ENCODE measurements at places on chromosomes 2 and 18.

- no peak for DNase-seq
Measured at GRCh38 chr18:35344736-35345459, 678 bp upstream of the ZNF24 start.

GRCh38 chr18:34339155-34339554, 114.4 kb upstream of the NOL4 start:
- DNase-seq = no peak

DNA sequence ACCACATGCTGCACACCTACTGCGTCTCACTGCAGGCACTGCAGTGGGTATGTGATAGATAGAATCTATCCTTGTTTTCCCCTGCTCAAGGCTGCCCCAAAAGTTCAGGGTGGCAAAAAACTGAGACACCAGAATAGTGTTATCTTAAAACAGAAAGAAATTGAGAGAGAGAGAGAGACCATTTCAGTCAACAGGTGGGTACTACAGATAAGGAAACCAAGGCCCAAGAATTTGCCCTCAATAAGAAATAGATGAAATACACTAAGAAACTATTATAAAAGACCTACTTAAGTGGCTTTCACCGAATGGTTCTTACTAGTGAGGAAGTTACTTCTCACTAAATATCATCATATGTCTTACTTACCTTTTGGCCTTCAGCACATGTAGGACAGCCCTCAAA, 27.9 kb downstream of the EPG5 start:
- DNase-seq = no peak

- no peak for DNase-seq
Measured at GRCh38 chr2:138334323-138334722, 167.2 kb upstream of the SPOPL start.

DNA sequence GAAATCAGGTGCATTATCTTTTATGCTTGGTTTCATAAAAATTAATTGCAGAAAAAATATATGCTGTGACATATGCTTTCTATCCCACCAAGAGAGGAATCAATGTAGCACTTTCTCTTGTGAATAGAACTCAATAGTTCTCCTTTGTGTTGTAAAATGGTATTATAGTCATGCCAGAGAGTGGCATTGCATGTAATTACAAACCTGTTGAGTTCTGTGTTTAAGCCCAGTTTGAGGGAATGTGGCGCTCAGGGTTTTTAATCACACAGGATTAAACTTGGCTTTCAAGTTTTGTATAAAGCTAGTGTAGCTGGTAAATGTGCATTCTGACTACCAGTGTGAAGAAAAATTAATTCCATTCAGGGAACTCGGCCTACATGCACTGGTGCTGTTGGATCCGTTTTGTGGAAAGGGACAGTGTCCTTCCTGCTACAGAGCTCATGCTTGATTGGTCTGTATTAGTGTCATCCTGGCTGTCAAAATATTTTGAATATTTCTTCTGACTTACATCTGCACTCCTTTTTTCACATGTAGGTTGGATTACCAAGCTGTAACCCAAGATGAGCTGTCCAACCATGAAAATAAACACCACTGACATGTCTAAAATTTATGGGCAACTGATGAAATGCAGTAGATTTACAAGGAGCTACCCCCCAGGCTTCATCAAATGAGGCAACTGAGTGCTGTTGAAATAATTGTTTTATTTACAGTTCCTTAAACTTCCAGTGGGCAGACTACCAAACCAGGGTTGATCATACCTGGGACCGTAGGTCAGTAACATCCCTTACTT, 80.3 kb downstream of the SLC4A3 start:
- DNase-seq = no peak

DNA sequence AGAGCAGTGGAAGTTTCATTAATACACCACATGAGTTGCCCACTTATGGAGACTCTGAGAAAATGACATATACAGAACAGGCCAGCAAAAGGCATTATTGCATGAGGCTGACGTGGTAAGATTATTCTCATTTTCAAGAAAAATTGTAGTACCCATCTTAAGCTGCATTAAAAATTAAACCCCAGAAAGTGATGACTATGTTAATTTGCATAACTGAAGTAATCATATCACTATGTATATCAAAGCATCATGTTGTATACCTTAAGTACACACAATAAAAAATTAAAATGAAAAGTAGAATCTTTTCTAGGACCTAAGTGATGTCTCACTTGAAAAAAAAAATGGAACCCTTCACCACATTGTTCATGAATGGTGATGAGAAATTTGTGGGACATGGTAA, 32.0 kb downstream of the DNAH6 start:
- DNase-seq = no peak

GRCh38 chr2:32357318-32358110, 691 bp downstream of the BIRC6 start:
- peak; percentile 46 for DNase-seq

DNA sequence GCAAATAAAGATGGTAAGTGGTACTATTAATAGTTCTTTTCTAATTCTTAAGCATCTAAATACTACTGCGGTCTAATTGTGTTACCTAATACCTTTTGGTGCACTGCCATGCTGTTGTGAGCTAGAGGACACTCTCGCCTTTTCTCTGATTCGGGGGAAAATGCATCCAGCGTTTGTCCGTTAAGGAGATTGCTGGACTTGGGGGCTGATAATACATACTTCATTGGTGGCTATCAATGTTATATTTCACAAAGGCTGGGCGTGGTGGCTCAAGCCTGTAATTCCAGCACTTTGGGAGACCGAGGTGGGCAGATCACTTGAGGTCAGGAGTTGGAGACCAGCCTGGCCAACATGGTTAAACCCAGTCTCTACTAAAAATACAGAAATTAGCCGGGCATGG, 141.7 kb upstream of the TWIST2 start:
- no peak for DNase-seq

DNA sequence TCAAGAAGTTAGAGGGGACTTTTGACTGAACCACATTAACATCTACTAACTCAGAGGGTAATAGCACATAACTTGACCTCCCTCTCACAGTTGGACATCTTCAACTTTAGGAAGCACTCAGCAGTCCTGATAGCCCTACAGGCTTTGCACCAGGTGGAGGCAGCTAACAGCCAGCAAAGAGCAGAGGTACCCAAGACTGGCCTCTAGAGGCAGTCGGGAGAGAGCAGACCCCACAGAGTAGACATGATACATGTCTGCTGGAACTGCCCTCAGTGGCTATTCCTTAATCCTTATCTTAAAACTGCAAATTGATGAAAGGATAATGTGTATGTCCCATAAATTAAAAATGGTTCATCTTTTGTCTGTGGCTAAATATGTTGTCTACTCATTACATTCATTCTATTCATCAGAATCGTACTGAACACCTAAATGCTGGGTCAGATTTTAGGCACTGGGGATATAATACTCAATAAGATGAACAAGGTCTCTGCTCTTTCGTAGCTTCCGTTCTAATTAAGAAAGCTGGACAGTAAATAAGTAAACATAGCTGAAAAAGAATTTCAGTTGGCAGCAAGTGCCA, 49.8 kb downstream of the CAB39 start:
- DNase-seq = peak; percentile 22

GRCh38 chr18:64100116-64100922, 48.6 kb downstream of the LINC00305 start:
- no peak for DNase-seq

DNA sequence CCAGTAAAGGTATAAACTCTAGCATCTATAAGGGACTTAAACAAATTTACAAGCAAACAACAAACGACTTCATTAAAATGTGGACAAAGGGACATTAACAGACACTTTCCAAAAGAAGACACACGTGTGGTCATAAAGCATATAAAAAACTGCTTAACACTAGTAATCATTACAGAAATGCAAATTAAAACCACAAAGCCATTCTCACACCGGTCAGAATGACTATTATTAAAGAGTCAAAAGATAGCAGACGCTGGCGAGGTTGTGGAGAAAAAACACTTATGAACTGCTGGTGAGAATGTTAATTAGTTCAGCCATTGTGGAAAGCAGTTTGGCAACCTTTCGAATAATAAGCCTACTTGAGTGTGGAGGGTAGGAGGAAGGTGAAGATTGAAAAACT, 217.1 kb upstream of the DLGAP1 start:
- no peak for DNase-seq

- no peak for DNase-seq
Measured at GRCh38 chr2:120496235-120496634, 150.3 kb downstream of the INHBB start.

DNA sequence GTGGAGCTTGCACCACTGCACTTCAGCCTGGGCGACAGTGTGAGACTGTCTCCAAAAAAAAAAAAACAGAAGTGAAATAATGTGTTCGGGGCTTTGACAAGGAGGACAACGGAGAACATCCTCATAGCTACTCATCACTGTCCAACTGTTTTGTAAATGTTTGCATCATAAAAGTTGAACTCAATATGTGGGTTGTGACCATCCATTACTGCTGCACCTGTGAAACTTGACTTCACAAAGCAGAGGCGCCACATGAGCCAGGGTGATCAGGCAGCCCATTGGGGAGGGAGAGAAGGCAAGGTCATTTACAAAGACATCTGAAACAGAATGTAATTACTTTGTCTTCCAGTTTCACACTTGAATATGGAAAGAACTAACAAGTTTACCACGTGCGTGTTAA, 61.6 kb downstream of the LAMA1 start:
- no peak for DNase-seq

GRCh38 chr2:75432761-75433361, 127.9 kb downstream of the EVA1A start:
- DNase-seq = no peak

DNA sequence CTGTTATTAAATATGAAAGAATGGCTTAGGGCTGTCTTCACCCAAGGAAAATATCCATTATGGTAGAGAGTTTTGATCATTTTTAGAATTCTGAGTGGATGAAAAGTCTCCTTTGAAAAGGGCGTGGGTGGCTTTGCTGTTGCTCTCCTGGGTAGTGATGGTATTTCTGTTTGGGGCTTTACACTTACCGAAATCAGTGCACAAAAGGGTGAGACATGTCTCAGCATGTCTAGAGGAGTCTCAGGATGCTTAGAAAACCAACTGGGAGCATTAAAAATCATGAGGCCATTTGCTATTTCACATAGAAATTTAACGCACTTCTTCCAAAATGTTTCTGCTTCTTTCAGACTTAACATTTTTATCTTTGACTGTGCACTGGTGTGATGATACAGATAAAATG, 49.6 kb downstream of the ZCCHC2 start:
- DNase-seq = no peak

- no peak for DNase-seq
Measured at GRCh38 chr2:143675021-143675420, 545.8 kb downstream of the ARHGAP15 start.

- DNase-seq = no peak
Measured at GRCh38 chr2:47359375-47359868, 43.5 kb upstream of the MSH2 start.

GRCh38 chr2:176852667-176853066, 359.9 kb upstream of the HNRNPA3 start:
- DNase-seq = no peak

- DNase-seq = no peak
Measured at GRCh38 chr2:195995499-195995898, 73.1 kb downstream of the DNAH7 start.

Data from hepatic stellate cell (primary cell).